ENCODE measurements at places on chromosomes 6 and 20.

GRCh38 chr6:130964808-130965604 lies 98.0 kb downstream of the EPB41L2 start:
- DNase-seq, result no peak

- DNase-seq, result no peak
Measured at GRCh38 chr6:116326181-116326671, 44.5 kb upstream of the DSE start.

GRCh38 chr6:158825951-158826306 lies 6.8 kb upstream of the EZR start:
- no peak for DNase-seq

DNA sequence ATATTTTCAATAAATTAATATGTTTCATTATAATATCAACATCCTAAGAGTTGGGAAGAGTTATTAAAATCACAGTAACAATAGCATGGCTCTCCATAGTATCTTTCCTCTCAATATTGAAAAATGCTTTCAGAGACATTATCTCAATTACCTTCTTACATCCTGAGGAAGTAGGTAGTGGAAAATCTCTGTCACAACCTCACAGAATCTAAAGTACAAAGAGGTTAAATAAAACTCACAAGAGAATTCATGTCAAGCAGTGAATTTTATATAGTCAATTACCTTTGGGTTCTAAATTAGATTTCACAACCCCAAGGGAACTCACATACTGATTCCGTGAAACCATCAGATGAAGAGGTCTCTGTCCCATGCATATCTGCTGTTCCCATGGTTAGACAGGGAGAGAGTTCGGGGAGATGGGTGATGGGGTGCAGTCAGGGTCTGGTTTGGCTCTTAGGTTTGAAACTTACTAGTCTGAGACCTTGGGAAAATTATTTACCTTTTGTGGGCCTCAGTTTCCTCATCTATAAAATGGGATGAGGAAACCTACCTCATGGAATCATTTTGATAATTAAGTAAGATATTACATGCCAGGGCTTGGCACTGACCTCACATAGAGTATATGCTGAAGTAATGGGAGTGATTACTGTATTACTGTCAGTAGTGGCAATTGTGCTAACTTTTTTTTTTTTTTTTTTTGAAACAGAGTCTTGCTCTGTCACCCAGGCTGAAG lies 74.0 kb upstream of the SNX9 start:
- no peak for DNase-seq

DNA sequence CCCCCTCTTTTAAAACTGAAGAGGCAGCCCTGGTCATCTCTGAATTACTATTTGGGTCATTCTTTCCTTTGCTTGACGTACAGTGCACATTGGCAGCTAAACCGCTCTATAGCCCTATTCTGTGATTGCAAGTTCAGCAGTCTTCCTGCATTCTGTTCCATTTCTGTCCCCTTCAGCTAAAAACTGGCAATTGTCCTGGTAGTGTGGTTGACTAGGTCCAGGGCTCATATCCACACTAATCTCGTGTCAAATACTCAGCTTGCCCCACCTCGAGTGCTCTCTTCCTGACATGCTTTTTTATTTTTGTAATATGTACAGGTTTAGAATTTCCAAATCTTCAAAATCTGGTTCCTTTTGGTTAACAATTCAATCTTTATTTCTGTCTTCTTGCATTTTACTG lies 282.1 kb downstream of the THBS2 start:
- no peak for DNase-seq

DNA sequence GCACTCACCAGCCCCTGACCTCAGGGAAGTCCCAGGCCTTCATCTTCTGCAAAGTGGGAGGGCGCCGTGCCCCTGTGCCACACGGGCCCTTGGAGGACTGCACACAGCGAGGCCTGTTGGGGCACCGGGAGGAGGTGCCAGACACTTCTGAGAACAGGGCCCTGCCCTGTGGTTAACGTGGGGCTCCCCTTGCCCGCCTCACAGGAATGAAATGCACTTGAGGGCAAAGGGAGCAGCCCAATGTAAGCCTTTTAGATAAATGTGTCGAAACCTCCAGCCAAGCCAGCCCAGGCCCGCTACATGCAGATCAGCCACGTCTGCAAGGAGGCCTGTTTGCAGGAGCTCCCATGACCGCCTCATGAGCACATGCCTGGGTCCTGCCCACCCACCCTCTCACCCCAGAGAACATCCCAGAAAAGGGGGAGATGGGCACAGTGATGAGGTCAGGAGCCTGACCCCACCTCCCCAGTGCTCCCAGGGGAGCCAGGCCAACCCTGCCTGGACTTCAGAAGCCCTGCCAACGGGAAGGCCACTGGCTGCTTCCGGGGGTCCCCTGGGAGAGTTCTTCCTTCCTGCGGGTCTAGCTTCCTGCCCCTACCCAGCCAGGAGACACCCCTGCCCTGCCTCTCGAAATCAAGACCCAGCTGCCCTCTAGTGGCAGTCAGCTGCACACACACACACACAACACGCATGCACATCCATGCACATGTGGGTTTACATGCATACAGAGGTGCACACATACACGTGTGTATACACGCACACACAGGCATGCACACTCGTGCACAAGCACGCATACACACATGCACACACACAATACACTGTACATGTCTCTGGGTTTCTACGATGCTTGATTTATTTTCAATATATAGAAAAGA lies 178.7 kb downstream of the TAF4 start:
- DNase-seq, result peak; percentile 52

DNA sequence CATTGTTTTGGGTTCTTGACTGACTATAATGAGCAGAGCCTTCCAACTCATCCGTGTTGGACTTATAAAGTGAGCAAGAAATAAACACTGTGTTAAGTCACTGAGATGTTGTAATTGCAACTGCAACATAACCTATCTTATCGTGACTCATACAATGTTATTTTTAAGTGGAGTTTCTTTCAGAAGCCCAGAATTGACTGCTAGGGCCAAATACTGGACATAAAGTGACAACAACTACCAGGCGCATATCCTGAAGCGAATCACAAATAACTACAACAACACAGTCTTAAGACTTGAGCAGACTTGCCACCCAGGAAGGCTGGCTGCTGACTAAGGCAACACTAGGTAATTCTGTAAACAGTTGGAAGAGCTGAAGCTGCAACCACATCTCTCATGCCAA lies 326.6 kb downstream of the COL12A1 start:
- DNase-seq, result no peak

- no peak for DNase-seq
Measured at GRCh38 chr20:51511861-51512619, 30.5 kb downstream of the NFATC2 start.

GRCh38 chr6:83294676-83295075 lies 101.5 kb downstream of the RWDD2A start:
- no peak for DNase-seq

GRCh38 chr6:11491596-11492463 lies 45.7 kb upstream of the TMEM170B start:
- no peak for DNase-seq

DNA sequence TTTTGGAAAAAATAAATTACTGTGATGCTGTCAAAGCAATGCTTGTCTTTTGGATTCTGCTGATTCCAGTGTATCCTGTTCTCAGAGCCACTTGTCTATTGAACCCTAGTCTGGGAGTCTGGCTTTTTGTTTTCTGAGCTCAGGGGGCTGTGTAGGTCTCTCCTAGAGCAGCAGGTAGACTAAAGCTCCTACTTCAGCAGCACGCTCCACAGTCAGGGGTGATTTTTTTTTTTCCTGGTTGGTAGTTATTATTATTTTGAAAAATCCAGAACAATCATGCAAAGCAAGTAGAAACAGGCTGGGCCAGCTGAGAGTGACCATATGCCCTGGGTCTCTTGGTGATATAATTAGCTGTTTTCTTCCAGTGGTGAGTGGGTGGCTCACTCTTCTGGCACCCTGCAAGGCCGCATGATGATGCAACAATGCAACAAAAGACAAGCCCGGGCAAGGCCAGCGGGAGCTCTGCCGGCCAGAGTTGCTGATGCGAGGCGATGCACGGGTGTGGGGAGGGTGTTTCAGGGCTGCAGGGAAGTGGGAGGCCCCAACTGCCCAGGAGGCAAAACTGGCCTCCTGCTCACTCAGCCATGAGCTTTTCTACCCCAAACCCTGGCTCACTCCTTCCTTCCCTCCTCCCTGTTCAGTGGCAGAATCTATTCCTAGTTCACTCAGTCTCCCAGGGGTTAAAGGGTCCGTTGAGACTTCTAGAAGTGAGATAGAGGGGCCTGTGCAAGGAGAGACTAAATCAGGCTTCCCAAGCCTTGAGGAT lies 11.5 kb upstream of the CDKN1A start:
- DNase-seq, result peak; percentile 66

- DNase-seq, result no peak
Measured at GRCh38 chr20:48195121-48195870, 410.0 kb upstream of the SULF2 start.

GRCh38 chr6:120608826-120609225 lies 725.5 kb downstream of the TBC1D32 start:
- no peak for DNase-seq

DNA sequence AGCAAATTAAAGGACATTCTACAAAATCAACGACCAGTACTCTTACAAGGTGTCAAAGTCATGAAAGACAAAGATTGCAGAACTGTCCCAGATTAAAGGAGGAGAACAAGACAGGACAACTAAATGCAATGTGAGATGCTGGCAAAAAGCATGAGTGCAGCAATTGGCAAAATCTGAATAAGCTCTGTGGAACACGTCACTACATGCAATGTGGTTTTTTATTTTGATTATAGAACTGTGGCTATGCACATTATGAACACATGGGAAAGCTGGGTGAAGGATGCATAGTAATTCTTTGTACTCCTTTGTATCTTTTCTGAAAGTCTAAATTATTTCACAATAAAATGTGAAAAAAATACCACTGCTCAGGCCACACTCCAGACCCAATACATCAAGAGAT lies 509.4 kb downstream of the KIF16B start:
- DNase-seq, result no peak

DNA sequence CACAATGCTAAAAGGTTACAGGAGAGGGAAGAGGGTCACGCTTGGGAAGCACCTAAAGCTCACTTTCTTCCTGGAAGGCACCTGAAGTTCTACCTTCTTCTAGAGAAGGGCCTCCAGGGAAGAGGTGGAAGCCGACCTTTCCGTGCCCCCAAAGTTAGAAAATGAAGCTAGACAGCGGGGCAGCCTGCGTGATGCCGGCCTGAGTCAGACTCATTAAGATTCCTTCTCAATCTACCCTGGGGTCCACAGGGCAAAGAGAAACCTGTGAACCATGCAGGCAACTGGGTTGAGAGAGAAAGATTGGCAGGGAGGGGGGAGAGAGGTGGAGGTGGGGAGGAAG lies 54.8 kb upstream of the CCDC167 start:
- DNase-seq, result no peak

DNA sequence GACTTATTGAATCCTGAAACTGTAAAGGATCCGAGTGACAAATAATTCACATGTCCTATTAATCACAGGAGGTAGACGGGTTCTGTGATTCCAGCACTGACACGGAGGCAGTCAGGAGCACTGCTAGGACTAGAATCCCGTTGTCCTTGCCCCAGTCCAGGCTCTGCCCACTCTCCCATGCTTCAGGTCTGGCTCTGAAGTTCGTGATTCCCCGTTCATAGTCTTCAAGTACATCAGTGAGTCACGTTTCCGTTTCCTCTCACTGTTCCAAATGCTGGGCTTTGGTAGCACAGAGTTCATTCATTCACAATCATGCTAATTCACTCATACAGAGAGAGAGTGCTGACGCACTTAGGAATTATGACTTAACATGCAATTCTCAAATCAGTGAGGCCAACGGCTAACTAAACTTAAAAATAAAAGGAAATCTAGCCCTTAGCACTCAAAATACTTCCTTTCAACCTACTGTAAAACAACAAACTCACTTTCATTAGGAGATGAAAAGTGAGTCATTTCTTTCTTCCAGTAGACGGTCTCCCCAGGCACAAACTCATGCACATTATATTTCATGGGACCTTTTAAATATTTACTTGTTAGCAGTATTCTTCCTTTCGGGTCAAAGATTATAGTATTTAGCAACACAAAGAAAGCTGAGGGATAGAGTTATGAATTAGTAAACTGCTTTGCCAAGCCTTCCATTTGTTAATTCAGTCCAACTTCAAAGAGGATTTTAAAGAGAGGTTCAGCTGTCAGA lies 94.0 kb upstream of the NHSL1 start:
- no peak for DNase-seq

DNA sequence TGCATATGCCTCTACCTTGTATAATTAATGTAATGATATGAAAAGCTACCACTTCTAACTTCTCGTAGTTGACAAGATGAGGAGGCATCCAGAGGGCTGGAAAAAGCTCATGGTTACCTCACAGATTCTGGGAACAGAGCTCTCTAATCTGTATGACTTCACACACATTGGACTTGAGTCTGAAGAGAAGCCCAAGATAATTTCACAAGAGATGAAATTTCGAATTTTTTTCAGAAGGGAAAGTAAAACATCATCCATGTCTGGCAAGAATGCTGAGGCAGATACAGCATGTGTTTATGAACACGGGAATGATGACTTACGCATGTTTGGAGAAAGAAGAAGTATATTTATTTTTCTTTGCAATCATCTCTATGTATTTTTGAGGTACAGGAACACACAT lies 141.8 kb upstream of the TENT5A start:
- no peak for DNase-seq
